ENCODE measurements at places on chromosomes 11 and 22.

GRCh38 chr11:102564110-102564509 lies 33.6 kb upstream of the MMP7 start:
- no peak for DNase-seq

DNA sequence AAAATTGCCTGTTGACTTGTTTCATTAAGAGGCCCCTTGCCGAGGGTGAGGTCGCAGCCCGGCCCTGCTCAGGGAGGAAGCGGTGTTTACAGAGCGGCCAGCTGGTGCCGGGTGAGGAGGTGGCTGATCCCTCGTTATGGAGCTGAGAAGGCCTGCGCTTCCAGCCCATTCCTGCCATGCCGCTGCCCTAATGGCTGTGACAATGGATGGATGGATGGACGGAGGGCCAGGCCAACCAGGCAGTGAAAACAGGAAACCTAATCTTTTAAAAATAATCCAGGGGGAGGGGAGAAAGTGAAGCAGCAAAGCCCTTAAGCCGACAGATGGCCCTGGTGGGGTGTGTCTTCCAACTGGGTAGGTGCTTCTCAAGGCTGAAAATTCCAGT lies 38.5 kb downstream of the BCR start:
- no peak for DNase-seq

DNA sequence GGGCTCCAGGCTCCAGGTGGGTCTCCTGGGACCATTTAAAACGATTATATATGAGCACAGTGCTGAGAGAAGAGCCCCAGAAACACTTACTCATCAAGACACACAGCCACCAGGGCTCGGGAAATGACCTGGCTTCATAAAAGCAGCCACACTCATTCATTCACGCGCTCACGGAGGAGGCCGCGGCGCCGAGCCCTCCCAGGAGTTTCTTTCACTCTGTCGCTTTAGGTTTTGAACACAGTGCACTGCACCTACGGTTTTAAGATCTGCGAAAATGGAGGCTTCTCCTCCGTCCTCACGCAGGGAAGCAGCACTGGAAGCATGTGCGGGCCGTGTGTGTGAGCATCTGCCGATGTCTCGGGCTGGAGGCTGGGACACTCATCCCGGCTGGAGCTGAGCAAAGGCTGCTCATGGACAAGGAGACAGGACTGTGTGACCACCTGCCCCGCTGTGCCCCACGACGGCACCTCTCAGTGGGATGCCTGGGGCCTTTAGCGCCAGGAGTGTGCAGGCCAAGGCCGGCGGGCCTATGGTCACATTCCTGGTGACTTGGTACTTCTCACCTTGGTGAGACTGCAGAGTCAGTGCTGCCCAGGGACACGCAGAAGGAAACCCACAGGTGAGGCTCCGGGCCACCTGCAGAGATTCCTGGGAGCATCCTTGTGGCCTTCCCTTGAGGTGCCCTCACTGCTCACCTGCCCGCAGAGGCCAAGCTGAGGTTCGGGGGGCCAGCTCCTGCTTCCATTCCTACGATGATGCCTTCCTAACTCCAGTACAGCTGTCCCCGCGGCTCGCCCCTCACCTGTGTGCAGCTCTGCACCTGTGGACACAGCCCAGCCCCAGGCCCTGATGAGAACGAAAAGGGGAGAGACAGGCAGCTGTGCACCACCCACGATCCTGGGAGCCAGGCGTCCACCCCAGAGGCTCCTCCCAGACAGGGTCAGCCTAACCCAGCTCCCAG lies 872.0 kb downstream of the BRD1 start:
- DNase-seq: no peak

DNA sequence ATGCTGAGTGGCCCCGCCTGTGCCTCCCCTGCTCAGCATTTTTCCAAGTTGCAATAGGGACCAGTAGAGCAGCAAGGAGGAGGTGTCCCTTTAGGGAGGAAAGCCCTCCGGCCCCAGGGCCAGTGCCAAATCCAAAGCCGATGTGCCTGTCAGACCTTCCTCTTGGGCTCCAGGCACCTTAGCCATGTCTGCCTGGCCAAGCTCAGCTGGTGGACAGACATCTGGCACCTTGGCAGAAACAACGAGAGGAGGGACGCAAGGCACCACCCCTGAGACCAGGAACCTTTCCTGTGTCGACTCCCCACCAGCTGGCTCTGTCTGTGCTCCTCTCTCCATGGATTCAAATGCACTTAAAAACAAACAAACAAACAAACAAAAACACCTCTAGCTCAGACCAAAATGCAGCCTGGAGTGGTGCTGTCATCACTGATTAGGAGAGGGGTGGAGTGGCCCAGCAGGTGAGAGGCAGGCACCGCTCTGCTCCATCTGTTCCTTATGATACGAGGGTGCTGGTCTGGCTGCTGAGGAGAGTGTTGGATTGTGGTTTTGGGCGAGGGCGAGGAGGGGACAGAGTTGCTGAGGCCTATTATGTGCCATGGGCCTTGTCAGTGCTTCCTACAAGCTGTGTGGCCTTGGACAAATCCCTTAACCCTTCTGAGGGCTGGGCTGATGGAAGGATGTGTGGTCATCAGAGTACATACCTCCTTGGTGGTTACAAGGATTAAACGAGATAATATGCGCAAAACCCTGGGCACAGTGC lies 46.2 kb downstream of the TP53I11 start:
- no peak for DNase-seq

GRCh38 chr11:46554213-46555147 lies 39.3 kb downstream of the AMBRA1 start:
- DNase-seq: no peak

- peak; percentile 33 for DNase-seq
Measured at GRCh38 chr11:43579171-43579918, 101.2 kb upstream of the HSD17B12 start.

GRCh38 chr11:123838659-123839058 lies 32.5 kb upstream of the OR6M1 start:
- DNase-seq: no peak

DNA sequence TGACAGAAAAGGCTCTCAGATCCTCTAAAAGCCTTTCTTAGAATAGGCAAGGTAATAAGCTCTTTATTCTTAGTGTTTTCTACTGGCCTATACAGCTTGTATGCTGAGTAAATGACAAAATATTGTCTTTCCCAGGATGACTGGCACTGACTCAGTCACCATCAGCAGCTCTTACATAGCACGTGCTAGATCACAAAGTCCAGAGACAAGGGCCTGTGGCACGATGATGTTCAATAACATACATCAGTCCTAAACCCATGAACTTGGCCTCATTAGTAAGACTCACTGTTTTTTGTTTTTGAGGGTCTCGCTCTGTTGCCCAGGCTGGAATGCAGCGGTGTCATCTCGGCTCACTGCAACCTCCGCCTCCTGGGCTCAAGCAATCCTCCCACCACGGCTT lies 42.7 kb downstream of the CELF1 start:
- DNase-seq: no peak

GRCh38 chr11:65300621-65301275 lies 13.9 kb upstream of the CDC42EP2 start:
- DNase-seq: no peak

DNA sequence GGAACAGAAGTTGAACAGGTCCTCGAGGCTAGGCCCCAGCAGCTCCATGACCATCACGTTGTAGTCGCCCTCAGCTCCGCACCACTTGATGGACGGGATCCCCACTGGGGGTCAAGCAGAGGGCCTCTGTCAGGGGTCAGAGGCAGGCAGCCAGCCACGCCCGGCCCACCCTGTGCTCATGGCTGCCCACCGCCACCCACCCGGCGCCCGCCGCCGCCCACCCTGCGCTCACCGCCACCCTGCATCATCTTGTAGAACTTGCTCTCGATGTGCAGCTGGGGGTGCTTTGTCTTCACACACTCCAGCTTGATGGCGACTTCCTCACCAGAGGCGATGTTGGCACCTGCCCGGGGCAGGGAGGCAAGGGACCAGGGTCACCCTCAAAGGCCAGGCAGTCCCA lies 14.3 kb downstream of the CSNK1E start:
- DNase-seq: no peak

DNA sequence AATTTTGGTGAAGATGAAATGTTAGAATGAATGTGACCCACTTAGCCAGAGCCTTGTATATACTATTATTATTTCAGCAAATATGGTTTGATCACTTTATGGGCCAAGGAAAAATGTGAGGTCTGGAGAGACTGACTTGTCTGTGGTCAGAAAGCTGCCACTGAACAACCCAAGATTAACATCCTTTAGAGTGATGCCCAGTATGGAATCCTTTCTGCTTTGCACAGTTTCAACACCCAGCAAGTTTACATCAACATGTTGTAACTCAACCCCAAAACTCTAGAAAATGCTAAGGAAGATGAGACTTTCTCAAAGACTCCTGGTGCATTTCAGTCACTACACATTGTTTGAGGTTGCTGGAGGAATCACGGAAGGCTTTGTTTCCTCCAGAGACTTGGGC lies 107.7 kb downstream of the SNX19 start:
- DNase-seq: no peak

DNA sequence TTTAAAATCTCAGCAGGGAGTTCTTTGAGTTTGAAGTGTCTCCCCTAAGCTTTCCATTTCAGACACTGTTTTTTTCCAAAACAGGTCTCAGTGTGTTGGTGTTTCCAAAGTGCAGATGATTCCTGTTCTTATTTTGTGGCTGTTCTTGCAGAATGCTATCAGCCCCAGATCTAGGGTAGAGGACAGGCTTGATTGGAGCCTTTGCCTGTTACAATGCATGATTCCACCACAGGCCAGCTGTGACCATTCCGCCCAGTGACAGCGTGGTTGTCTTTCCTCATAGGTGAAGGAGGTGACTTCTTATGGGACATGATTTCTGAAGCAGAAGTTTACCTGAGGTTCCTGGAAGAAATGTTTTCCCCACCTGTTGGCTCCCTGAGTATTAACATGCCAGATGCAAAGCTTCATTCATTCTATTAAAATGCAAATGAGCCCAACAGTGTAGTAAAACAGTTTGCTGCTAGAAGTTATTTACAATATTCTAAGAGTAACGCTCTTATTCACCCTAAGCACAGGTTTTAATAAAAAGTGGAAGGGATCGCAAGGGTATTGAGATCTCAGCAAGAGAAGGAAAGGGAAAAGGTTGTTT lies 36.9 kb upstream of the BIRC3 start:
- DNase-seq: no peak

- no peak for DNase-seq
Measured at GRCh38 chr11:58832056-58832645, 12.4 kb downstream of the GLYATL2 start.

GRCh38 chr22:39349967-39350726 lies at the start of gene SYNGR1:
TSS of gene SYNGR1 (plus strand) at chr22:39349991. CDS start at chr22:39350011, 20 bp downstream.
- no peak for DNase-seq

GRCh38 chr11:116792144-116792868 lies 627 bp upstream of the APOA5 start:
- no peak for DNase-seq

DNA sequence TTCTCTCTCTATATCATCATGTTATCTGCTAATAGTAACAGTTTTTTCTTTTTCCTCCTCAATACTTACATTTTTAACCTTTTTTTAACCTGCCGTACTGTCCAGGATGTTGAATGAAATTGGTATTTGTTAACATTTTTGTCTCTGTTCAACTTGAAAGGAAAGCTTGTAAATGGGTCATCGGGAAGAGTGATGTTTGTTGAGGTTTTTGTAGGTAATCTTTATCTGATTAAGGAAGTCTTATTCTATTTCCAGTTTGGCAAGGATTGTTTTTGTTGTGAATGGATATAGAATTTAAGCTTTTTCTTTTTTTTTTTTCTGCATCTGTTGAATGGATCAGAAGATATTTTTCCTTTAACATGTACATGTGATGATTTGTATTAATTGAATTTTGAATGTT lies 8.1 kb upstream of the NNMT start:
- DNase-seq: no peak

GRCh38 chr22:20787746-20788626 lies 14.1 kb downstream of the SERPIND1 start:
- DNase-seq: no peak

GRCh38 chr11:128772814-128773213 lies 78.9 kb downstream of the FLI1 start:
- no peak for DNase-seq

GRCh38 chr22:26579331-26579886 lies 10.5 kb downstream of the TPST2 start:
- DNase-seq: peak; percentile 42

DNA sequence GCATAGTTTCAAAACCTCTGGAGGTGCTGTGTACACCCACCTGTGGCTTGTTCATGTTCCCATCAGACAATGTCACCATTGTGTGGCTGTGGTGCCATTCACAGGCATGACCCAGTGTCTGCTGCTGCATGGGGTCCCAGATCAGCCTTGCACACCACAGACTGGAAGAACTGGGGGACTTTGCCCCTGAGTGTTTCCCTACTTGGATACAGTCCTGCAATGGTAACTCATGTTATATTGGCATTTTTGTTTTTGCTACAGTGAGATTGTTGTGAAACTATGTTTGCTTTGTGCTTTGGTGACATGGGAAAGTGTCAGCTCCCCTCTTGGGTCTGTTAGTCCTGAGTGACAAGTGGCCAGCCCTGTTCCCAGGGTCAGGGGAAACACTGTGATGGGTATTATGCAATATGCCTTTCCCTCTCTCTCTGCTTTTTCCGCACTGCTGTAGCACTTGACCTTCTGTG lies 108.8 kb downstream of the NAV2 start:
- DNase-seq: no peak

DNA sequence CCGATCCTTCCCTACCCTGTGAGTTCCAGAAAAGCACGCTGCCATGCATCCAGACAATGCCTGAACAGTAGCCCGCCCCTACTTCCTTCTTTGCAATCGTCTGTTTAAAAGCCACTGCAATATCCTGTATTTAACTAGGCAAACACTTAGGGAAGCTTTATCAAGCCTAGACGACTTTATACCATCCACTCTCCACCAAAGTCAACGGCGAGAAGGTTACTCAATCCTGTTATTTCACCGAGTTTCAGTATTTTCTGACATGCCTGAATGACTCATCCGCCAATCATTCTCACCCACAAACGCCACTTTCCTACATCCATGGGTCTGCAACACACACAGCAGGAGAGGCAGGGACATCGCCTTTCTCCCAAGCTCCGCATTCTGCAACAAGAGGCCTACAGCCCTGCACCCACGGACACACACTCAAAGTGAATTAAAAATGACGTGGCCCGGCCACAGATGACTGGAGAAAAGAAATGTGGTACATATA lies 9.3 kb downstream of the CELSR1 start:
- no peak for DNase-seq

DNA sequence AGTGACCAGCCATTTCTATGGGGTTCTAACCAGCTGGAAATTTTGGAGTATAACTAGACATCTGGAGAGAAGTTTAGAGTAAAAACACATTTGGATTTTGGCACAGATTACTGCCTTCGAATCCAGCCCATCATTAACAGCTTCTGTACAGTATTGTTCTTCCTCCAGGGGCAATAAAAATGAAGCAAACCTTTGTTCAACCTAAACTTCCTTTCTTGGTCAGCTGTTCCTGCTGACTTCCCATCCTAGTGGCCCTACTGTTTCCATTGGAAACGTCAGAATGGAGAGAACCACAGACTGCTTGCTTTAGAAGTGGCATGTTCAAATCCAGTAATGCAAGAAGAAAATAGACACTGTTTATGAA lies 203.7 kb upstream of the MTMR2 start:
- no peak for DNase-seq

DNA sequence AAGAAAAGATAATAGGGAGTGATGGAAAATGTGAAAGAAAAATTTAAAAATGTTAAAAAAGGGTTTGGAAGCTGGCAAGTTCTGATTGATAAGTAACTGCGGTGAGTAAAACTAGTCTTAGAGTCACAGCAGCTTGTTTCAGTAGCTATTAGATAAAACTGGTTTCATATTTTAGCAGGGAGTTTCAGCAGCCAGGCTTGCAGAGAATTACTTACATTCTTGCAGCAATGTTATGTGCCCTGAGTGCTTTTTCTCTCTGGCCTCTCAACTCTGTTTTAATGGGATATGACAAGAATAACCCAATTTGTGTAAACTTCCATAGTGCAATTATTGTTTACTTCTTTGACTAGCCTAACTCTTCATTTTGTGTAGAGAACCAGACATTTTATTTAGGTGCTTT lies 33.6 kb downstream of the PPME1 start:
- no peak for DNase-seq

GRCh38 chr11:91966368-91966767 lies 258.2 kb upstream of the FAT3 start:
- no peak for DNase-seq
